Activated T-helper 1 cell treated with Interleukin-2 at 50 U/mL for 16 hours (primary cell): ENCODE measurements at places on chromosomes 16 and 17.
A peak's percentile ranks its signal among the peaks of the same experiment; 100 is the strongest.

- DNase-seq: no peak
Observed at GRCh38 chr17:43787728-43788127, 7.5 kb downstream of the CFAP97D1 start.

GRCh38 chr16:67943619-67944504 is at the start of gene LCAT:
Gene LCAT (minus strand): TSS chr16:67944120. CDS start chr16:67944101, 19 bp downstream.
- DNase-seq: no peak

- DNase-seq: no peak
Observed at GRCh38 chr16:67702130-67702529, 17.0 kb downstream of the GFOD2 start.

DNA sequence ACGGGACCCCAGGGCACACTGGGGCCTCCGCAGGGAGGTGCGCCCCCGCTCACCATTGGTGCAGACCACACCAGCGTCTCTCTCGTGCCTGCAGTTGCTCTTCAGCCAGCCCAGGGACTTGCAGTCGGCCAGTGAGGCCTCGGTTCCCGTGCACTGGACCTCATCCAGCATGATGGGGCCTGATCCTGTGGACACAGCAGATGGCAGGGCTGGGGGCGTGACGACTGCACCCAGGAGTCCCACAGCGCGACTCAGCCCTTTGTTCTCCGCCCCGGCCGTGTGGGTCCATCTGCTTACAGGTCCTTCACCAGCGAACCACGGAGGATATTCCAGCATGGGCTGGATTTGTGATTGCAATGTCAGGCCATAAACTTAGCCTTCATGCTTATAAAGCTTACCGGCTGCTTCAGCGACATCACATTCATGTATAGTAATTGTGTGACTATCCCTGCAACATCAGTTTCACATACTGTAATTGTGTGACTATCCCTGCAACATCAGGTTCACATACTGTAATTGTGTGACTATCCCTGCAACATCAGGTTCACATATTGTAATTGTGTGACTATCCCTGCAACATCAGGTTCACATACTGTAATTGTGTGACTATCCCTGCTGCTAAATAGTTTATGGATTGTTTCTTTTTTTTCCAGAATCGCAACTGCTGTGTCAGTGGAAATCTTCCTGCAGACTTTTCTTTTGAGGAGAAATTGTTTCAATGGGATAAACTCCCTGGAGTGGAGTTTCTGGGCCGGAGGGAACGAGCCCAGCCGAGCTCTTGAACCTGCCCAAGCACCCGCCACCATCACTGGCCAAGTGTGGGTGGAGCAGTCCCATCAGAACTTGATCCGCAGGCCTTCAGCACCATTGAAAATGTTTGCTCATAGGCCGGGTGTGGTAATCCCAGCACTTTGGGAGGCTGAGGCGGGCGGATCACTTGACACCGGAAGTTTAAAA is 4.8 kb downstream of the LGALS3BP start:
- no peak for DNase-seq

DNA sequence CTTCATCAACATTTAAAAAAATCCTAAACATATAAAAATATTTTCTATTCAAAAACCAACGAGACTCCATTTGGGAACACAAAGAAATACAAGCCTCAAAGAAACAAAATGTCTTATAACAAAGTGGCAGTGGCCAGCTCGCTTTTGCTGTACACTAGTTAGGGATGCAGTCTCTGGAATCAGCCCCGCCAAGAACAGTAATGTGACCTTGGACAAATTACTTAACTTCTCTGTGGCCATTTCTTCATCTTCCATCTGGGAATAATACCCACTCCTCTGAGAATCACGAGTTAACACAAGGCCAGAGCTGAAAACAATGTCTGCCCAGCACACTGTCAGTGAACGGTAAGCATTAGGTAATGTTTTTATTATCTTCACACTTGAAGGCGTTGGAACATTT is 5.6 kb downstream of the STAT5B start:
- no peak for DNase-seq

GRCh38 chr16:25035494-25036405 is 20.6 kb upstream of the ARHGAP17 start:
- DNase-seq: no peak

- DNase-seq: peak; percentile 15
Observed at GRCh38 chr16:12089492-12090150, 113.1 kb downstream of the SNX29 start.

GRCh38 chr17:76716146-76716838 is 5.5 kb upstream of the MXRA7 start:
- DNase-seq: peak; percentile 47

GRCh38 chr16:70576431-70577255 is 53.0 kb downstream of the SF3B3 start:
- no peak for DNase-seq

DNA sequence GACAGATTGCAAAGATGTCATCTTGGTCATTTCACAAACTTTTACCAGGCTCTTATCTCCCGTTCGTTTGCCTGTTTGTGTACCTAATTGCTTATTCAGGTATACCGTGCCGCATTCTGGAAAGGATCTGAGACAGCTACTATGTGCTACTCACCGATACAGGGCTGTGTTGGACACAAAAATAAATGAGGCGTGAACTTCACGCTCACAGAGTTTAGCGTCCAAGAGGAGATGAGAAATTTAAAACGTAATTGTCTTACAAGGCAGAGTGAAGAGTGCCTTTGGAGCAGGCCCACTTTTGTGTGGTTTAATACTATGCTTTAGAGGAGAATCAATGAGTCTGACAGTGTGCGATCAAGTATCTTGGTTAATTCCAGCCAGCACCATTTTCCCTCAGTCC is 26.7 kb downstream of the MAF start:
- no peak for DNase-seq

DNA sequence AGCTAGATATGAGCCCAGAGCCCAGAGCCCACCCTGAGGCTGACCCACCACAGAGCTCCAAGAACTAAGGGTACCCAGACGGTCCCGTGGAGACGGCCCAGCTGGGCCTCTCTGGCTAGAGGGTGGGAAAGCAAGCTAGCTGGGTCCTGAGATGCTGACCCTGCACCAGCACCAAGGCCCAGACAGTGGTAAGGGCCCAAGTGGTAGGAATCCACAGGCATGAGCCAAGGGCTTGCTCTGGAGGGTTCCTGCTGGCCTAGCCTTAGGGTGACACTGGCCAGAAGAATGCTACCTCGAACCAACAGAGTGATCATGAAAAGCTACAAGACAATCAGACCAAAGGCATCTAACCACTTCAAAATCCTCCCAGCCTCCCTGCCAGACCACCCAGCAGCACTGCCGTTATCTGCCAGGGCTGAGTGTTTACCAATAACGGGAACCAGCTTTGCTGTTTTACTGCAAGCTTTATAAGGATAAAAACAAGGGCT is 13.2 kb downstream of the HIC1 start:
- DNase-seq: no peak

DNA sequence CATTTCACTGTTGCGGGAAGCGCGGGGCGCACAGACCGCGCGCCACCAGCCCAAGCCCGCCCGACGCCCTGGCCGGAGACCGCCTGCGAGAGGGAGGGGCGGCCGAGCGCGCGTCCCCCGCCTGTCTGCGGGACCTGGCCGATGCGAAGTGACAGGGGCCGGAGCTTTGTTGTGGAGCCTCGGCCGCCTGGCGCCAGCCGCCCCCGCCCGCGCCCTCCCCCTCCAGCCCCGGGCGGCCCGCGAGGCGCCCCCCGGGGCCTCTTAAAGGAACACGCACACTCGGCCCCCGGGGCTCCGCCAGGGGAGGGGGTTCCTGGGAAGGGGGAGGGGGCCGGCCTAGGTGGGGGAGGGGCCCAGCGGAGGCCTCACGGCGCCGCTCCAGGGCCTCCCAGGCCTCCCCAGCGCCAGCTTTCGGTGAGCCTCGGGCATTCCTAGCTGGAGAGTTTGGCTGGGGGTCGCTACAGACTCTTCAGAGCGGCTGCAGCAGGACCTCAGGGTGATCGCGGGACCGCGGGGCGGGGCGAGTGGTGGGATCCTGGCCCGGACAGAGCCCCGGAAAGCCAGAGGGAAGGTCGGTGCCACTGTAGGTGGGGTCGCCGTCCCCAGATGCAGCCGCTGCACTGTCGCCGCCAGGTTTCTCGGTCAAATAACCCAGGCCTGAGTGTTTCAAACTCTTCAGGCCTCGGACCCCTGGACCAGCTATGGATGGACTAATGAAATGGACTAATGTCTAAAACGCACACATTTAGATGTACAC is 2.4 kb upstream of the TBX2 start:
- no peak for DNase-seq

DNA sequence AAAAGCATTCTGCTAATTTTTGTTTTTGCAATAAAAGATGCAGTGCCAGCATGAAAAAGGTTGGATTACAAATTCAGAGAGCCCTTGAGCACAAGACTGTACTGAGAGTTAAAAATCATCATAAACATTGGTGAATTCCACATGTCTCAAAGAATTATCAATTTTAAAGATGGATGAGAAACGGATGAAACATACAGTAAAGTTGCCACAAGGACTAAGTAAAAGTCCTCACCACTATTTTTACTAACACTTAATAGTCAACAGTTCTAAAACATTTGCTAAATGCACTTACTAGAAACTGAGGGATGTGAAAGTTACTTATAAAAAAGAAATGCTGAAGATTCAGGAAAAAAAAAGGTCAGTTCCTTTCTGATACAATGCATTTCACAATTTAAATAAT is 25.8 kb upstream of the NACA2 start:
- DNase-seq: no peak

DNA sequence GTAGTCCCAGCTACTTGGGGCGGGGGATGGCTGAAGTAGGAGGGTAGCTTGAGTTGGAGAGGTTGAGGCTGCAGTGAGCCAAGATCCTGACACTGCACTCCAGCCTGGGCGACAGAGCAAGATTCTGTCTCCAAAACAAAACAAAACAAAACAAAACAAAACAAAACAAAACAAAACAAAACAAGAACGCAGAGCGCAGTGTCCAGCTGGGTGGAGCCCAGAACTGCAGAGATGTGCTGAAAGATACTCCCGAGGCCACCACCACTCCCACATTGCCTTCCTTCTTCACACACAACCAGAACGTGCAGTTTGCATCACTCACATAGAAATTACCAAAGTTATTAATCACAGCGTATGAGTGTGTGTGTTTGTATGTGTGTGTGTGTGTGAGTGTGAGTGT is 222.9 kb upstream of the ASIC2 start:
- DNase-seq: no peak

- no peak for DNase-seq
Observed at GRCh38 chr16:74699666-74700065, 996 bp downstream of the MLKL start.

DNA sequence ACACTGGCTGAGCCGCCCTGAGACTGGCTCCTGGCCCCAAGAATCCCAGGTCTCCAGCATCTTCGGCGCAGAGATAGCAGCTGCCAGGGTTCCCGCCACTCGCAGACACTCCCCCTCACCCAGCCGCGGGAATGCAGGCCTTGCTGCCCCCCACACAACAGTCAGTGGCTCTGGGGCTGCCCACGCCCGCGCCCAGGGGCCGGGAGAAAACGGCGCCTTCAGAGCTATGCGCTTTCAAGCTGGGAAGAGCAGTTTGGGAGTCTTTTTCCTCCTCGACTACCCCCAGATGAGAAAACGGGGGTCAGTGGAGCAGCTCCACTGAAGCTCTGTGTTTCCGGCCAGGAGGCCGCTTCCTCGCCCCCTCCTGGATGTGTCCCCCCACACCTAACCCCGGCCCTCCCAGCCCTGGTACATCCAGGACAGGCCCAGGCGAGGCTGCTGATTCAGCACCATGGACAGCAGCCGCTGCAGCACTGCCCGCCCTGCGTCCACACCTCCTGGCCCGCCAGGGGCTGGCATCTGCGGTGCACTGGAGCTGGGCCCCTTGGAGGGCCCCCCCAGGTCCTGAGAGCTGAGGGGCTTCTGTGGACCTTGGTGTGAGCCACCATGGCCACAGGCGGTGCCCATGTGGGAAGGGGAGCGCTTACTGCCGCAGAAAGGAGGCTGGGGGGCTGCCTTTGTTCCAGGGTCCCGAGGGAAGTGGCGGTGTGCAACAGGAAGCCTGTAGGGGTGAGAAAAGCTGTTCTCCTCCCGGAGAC is 35.7 kb downstream of the CACNA1H start:
- peak; percentile 24 for DNase-seq

GRCh38 chr17:30831257-30831656 is 509 bp upstream of the ATAD5 start:
- no peak for DNase-seq

- no peak for DNase-seq
Observed at GRCh38 chr17:58503866-58504265, 10.6 kb downstream of the MTMR4 start.
